Activated naive CD4-positive, alpha-beta T cell treated with anti-CD3 and anti-CD28 coated beads for 36 hours (primary cell): ENCODE measurements at places on chromosomes 16 and 17.
A peak's percentile ranks its signal among the peaks of the same experiment; 100 is the strongest.

- DNase-seq: no peak
Measured at GRCh38 chr16:84907575-84907974, 87.8 kb downstream of the CRISPLD2 start.

DNA sequence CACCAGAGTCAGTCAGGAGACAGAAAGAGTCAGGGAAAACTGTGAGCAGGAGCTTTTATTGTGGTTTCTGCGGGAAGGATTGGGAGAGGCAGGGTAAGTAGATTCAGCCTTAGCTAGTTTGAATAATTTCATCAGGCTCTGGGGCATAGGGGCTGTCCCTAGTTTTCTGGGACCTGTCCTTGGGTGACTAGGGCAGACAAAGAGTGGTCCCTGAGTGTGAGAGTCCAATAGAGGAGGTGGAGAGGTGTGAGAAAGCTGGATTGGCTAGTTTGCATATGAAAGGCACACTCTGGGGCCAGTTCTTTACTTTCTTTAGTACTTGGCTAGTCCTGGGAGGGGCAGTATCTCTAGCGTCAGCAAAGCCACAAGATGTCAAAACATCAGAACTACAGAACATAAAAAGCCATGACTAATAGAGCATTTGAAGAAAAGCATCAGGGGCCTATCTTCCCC lies 255.6 kb downstream of the HS3ST3A1 start:
- no peak for DNase-seq

- no peak for DNase-seq
Measured at GRCh38 chr17:693791-694638, 20.6 kb downstream of the VPS53 start.

GRCh38 chr16:83458612-83459011 lies 349.2 kb upstream of the HSBP1 start:
- DNase-seq: peak; percentile 17

GRCh38 chr17:31654936-31655335 lies 204.1 kb downstream of the COPRS start:
- DNase-seq: peak; percentile 28

DNA sequence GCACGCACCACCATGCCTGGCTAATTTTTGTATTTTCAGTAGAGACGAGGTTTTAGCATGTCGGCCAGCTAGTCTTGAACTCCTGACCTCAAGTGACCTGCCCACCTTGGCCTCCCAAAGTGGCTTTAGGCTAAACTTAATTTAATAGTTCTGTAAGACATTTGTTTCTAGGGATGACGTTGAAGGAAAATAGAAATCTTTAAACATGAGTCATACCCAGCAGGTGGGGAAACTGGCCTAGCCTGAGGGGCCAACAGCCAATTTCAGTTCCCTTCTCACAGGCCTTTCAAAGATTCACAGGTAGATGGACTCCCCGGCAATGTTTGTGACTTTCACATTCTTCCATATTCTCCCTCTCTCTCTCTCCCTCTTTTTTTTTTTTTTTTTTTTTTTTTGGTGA lies 18.1 kb upstream of the ITPRIPL2 start:
- DNase-seq: no peak
